Activated CD4-positive, alpha-beta T cell treated with anti-CD3 and anti-CD28 coated beads, Interleukin-10, Interleukin-2, amounts not matched to agents 100 ng/mL and 50 ng/mL, durations not matched to agents 16 hours and 8 hours (primary cell): ENCODE measurements at places on chromosomes 5 and 9.

- DNase-seq, result no peak
Measured at GRCh38 chr5:19660679-19661078, 327.3 kb downstream of the CDH18 start.

DNA sequence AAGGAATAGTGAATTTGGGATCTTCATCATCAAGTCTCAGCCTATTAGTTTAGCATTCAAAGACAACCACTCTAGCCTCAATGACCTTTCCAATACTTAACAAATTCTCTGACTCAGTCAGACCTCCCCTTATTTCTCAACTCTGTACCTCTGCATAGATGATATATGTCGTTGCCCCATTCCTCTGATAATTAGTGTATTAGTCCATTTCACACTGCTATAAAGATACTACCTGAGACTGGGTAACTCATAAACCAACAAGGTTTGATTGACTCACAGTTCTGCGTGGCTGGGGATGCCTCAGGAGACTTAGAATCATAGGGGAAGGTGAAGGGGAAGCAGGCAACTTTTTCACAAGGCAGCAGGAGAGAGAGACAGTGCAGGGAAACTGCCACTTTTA lies 8.9 kb downstream of the MRPL22 start:
- no peak for DNase-seq

GRCh38 chr5:154513669-154514084 lies 35.6 kb upstream of the HAND1 start:
- DNase-seq, result peak; percentile 55

DNA sequence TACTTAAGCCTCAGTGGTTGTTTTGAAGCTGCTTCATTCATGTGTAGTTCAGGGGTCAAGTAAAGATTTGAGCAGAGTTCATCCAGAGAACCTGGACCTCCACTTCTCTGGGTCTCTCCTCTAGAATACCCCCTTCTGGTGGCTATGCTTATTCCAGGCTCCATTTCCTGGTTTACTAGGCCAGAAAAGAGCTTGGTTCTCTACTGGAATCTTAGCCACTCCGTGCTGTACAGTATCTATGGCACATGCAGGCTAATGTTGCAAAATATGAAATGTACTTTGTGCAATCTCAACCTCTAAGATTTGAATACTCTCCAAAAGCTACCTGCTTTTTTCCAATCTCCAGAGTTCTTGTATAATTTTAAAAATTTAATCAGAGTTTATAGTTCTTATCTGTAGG lies 17.4 kb upstream of the ZCCHC9 start:
- DNase-seq, result no peak

DNA sequence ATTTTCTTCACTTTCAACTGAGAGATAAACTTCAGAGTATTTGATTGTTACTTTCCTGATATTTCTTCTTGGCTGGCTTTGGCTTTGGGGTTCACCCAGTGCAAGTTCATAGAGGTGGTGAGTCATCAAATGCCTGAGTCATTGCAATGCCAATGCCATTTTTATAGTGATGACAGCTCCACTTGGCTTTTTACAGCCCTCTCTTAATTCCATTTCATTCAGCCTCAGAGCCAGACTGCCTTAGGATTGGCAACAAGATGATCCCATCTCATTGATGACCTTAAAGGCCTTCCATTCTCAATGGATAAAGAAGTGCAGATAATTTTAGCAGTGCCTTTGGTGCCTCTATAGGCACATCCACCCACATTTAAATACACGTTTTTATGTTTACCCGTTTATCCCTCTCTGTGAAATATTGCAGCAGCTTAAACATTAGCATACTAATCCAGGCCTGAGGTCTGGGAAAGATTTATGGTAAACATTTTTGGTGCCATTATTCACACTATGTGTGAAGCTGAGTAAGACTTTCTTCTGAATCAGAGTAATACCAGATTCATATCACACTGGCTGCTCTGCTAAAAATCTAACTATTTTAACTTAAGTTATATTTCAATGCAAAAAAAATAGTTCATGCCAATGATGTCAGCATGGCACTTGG lies 88.9 kb upstream of the TYRP1 start:
- no peak for DNase-seq

DNA sequence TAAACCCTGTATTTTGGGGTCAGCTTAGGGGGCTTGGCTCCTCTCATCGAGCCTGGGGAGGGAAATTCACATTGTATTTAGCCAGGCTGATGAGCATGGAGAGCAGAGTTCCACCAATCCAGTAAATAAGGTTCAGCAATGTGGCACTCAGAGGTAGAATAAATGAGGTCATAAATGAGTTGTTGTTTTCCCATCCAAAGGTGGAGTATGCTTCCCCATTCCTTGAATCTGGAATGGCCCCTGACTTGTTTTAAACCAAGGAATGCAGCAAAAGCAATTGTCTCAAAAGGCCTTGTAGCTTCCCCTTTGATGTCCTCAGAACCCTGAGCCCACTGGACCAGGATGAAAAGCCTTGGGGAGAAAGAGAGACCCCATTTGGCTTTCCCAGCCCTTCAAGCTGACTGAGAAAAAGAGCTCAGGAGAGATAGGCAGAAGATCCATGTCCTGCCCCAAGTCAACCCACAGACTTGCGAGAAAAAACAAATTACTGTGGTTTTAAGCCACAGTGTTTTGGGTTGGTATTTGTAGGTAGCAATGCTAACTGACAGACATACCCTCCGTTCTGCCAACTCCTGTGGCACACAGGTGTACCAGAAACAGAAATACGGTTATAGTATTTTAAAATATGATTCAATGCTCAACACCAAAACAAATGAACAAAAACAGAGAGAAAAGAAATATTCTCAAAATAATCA lies 566.0 kb upstream of the DMAC1 start:
- peak; percentile 35 for DNase-seq

DNA sequence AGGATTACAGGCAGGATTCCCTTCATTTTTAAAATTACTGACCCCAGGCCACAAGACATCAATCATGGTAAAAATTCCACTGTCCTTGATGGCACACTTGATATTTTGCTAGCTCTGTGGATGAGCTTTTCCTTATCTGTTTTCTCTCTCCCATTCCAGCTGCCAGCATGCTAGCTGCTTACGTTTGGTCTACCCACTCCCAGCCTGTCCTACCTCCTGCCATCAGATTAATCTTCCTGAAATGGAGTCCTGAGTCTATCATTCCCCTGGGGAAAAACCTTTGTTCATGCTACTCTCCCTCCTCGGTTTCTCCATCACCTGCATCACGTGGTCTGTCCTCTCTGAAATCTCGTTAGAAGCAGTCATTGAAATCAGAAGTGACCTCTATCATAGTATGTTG lies 108.9 kb downstream of the F2RL2 start:
- DNase-seq, result no peak

DNA sequence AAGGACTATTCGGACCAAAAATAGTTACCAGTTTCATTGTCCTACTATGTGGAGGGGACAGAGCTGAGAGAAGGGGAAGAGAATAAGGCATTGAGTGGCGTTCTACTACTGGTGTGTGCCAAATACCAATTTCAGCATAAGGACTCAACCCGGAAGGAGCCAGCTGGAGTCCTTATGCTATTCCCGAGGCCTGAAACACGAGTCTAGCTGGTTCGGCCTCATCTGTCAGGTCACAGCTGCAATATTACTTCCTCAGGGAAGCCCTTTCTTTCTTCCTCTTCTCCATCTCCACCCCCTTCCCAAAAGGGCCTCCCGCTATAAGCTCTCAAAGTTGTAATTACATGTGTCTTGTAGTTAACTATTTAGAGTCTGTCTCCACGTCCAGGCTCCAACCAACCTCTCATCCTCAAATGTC lies 20.5 kb upstream of the FER start:
- no peak for DNase-seq

- no peak for DNase-seq
Measured at GRCh38 chr9:111158363-111158762, 120.1 kb upstream of the LPAR1 start.

DNA sequence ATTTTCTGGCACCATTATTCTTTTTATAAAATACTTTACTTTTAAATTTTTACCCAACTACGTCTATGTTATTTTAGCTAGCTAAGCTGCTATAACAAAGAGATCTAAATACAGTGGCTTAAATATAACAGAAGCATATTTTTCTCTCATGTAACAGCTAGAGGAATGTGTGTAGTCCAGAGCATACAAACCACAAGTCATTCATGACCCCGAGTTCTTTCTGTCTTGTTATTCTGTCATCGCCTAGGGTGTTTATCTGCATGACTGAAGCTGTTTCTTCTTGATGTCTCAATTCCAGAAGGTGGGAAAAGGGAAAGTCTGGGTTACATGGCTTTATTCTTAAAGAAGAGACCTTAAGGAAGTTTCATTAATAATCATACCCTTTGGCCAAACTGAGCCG lies 136.9 kb upstream of the RFX3 start:
- no peak for DNase-seq

DNA sequence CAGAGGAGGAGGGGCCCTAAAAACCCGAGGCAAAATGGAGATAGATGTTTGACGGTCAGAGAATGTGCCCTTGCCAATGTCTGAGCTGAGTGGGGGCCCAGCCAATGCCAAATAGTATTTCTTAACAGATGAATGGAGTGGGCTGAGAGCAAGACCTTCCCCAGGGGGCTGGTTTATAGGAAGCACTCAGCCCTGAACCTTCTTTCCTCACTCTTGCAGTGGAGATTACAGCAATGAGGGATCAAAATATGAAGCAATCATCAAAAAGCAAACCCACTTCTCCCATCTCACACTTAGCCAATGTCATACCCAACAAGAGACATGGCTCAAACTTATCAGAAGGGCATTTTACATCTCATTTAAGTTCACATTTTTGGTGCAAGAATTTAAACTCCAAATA lies 350.3 kb downstream of the GADD45G start:
- no peak for DNase-seq

DNA sequence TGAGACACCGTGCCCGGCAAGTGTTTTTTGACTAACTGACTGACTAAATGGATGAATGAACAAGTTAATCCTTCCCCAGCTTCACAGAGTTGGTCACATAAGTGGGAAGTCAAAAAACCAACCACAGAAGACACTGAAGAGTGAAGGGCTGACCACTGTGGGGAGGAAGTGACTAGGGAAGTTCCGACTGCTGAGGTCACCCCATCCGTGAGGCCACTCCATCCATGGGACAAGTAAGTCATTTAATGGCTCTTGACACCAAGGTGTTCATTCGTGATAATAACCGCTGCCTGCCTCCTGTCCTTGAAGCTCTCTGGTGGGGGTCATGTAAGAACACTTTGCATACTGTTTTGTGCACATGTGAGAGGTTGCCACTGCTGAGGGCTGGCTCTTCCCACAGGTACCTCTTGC lies 22.2 kb upstream of the CXCL14 start:
- DNase-seq, result no peak

DNA sequence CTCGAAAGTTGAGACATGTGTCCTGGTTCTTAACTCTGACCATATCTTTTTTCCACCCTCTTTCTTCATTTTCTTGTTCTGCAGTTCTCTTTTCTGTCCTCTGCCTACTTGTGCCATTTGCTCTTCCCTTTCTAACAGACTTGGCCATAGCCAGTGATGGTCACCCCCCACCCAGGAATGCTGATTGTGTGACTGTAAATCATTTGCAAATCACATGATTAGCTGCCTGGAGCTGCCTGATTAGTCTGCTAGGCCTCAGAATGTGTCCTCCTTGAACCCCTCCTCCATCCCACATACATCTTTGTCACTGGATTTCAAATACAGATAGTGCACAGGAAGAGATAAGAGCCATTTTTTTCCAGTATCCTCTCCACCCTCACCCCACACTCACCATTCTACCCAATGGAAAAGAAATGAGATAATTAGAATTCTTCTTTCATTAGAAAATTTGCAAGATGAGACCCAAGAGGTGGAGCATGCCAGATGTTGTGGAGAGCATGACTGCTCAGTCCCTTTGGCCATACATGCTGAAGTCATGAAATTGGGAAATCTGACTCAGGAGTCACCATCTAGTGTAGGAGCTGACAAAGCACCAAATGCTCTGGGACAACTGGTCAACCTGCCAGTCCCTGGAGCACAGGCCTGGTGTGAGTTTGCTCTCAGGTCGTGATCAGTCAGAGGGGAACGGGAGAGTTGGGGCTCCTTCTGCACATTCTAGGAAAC lies 538.2 kb downstream of the CCDC171 start:
- no peak for DNase-seq

- peak; percentile 10 for DNase-seq
Measured at GRCh38 chr5:73446631-73447529, 1.7 kb downstream of the FOXD1 start.

DNA sequence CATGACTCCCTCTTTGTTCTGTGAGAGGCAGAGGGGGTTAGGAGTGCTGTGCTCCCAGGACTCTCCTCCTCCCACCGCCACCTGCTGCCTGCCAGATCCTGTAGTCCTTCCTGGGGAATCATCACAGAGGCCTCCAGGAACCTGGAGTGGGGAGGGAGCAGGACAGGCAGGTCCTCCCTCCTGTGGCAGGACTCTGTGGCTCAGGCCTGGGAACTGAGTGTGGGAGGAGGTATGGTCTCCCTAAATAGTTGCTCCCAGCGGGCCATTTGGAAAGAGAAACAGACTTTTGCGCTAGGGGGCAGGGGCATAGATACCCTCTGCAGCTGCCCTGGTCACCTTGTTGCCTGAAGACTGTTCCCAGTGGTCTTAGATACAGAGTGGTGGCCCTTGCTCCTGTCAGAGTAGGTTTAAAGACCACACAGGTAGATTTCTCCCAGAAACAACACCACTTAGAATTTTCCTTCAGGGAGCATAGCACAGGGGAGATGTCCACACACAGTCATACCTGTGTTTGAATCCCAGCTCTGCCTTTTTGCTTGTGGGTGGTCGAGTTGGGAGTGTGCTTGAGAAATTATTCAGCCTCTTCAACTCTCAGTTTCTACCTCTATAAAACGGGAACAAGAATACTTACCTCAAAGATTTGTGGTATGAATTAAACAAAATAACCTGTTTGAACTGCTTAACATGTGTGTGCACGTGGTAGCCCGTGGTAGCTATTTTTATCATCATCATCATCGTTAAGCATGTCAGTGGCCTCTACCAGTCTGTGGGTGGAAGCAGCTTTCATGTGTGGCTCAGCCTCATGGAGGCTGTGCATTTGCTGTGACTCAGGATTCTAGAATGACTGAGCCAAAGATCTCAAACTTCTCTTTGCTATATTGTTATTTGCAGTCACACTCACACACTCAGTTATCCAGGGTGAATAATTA lies 55.8 kb downstream of the SLC22A5 start:
- DNase-seq, result peak; percentile 94

GRCh38 chr5:145509336-145510136 lies 325.6 kb downstream of the PRELID2 start:
- DNase-seq, result no peak

DNA sequence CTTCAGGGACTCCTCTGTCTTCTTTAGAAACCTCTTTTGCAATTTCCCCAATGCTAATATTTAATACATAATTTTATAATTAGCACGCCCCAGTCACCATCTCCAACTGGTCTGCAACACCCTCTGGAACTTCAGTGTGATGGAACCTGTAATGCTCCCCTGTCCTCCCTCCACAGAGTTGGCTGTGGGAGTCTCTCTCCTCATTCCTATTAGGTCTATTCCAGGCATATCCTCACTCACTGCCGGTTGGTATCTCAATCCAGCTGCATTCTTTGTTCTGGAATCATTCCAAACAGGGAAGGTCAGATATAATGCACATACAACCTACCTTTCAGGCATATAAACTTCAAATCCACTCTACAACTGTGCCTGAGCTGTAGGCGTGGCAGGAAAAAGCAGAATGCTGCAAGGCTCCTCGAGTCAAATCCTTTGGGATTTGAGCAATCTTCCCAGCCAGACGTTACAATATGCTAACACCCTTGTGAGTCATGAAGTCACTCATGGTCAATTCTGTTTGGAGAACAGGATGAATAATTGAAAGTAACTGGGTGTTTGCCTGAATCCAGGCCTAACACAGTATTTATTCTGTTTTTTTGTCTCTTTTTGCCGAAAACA lies 293.8 kb downstream of the CWC27 start:
- no peak for DNase-seq

- DNase-seq, result no peak
Measured at GRCh38 chr5:2997179-2997578, 245.7 kb upstream of the IRX2 start.

GRCh38 chr9:134560654-134561053 lies 80.9 kb upstream of the COL5A1 start:
- no peak for DNase-seq
